ENCODE measurements at places on chromosomes 7 and 10.
A peak's percentile ranks its signal among the peaks of the same experiment; 100 is the strongest.

GRCh38 chr10:32795598-32796183 lies 162.3 kb downstream of the ITGB1 start:
- peak; percentile 28 for DNase-seq

GRCh38 chr10:88253622-88254021 lies 329.5 kb downstream of the RNLS start:
- no peak for DNase-seq

DNA sequence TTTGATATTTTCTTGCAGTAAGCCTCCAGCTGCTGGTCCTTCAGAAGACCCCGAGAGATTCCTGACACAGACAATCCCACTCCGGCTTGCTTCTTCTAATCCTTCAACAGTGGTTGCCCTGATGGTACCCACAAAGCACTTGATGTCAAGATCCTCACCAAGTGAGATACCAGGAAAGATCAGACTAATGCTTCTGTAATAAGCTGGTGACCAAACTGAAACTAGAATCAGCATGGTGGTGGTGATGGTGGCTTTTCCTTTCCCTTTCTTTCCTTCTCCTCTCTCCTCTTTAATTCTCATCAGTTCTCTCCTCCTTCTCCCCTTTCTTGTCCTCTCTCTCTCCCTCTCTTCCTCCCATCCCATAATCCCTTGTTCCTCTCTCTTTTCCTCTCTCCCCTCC lies 25.8 kb upstream of the CASD1 start:
- DNase-seq: no peak

GRCh38 chr7:148306759-148307158 lies 283.8 kb upstream of the C7orf33 start:
- DNase-seq: no peak

DNA sequence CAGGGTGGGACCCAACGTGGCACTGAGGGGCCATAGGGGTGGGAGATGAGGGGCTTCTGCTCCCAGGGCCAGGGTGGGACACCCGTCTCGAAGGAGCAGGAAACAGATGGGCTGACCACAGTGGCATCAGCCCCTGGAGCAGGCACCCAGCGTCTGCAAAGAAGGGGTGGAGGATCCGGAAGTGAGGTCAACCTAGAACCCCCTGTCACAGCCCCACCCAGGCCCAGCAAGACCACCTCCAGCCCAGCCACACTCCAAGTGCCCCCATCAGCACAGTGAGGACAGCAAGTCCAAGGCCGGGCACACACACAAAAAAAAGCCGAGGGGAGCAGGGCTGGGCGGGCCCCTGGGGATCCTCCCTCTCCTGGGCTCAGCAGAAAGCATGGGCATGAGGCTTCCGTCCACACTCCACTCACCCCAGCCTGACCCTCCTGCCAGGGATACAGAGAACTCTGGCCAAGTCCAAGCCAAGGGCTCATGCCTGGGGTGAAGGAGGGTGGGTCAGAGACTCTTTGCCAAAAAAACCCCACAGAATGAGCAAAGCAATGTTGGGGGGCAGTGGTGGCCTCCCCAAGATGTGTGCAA lies 111.0 kb downstream of the FOXL3 start:
- no peak for DNase-seq

Measured in globus pallidus (tissue), 1 donor.